ENCODE measurements at places on chromosomes 16 and 17.
A peak's percentile ranks its signal among the peaks of the same experiment; 100 is the strongest.

- DNase-seq: no peak
These were observed 99.7 kb downstream of the CMIP start for GRCh38 chr16:81544261-81544660.

- no peak for DNase-seq
These were observed 66.4 kb downstream of the NXN start for GRCh38 chr17:913207-913606.

- no peak for DNase-seq
These were observed 73.9 kb downstream of the AMFR start for GRCh38 chr16:56351481-56351880.

DNA sequence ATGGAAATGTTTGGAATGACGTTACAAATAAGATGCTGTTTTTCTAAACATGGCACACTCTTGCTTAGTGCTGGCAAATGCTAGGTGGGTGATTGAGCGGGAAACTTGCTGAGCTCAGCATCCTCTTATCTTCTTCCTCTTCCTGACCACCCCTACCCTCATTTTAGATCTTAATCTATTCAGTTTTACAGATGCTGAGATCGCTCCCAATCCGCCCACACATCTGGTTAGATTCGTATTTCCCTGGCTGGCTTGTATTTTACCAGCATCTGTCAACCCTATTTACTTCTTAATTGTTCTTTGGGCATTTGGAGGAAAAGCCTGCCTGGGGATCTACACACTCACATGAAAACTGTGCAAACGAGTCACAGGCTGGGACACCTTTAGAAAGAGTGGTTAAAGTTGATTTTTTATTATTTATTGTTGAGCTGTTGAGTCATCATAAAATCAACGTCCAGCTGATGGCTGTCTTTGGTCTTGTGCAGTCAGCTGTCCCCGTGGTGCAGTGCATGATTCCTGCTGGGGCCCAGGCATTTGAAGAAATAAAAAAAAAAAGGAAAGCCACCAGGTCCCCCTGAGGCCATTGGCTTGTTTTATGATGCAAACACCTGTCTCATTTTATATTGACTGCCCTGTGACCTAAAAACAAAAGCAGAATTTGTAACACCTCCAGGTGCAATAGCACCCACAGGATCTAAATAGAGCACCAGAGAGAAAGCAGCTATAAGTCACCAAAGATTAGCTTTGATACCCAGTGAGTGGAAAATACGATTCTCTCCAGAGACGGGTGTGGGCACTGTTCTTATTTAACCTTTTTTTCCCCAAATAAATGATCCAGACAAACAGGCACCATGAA is 258.6 kb downstream of the HS3ST3B1 start:
- DNase-seq: no peak

DNA sequence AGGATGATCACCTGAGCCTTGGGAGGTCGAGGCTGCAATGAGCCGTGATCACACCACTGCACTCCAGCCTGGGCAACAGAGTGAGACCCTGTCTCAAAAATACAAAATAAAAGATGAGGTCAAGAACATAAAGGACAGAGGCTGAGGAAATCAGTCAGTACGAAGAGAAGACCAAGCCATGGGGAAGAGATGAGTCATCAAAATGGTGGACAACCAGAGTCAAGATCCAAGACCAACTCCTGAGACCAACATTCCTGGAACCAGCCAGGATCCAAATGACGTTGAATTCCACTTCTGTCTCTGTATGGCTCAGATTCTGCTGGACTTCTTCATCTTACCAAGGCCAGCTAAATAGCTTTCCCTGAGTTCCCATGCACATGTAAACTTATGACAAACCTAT is 44.8 kb upstream of the NOG start:
- DNase-seq: no peak

GRCh38 chr17:31842195-31843069 is 16.6 kb downstream of the COPRS start:
- DNase-seq: peak; percentile 53

GRCh38 chr16:22424161-22424937 is 49.9 kb upstream of the CDR2 start:
- DNase-seq: no peak

DNA sequence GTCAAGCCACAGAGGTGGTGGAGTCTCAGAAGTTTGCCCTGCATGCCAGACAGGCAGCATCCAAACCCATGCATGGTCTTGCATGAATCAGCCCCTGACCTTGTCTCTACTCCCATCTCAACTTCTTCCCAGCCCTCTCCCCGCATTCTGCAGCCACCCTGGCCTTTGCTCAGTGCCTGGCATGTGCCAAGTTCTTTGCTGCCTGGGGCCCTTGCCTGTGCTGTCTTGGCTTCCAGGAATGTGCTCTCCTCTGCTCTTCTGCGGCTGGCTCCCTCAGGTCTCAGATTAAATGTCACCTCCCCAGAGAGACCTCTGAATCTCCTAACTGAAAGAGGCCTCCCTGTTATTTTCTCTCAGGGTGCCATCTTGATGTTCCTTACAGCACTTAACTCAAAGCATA is 17.6 kb downstream of the DRC3 start:
- DNase-seq: no peak

DNA sequence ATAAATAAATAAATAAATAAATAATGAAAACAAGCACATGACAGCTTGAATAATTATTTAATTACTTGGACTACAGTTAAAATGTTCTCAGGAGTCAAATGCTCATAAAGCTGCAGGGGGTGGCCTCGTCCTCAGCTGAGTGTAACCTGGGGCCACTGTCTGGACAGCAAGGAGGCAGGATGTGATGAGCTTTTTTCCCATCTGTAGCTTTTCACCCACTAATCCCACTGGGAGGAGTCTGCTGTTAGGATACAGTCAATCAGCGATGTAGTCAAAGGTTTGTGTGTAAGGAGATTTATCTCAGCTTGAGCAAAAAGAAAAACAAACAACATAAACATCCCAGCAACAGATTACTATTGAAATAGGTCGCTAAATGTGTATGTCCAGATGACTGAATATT is 22.5 kb downstream of the ZCCHC14 start:
- DNase-seq: no peak

- DNase-seq: no peak
These were observed at the start of gene CNTNAP4 for GRCh38 chr16:76276745-76277438. CNTNAP4 (plus strand) TSS chr16:76277401; CDS start chr16:76277663, 262 bp downstream.

GRCh38 chr16:67246756-67247191 is 507 bp downstream of the FHOD1 start:
- DNase-seq: no peak

- DNase-seq: no peak
These were observed 34.3 kb downstream of the PITPNC1 start for GRCh38 chr17:67411397-67411796.

DNA sequence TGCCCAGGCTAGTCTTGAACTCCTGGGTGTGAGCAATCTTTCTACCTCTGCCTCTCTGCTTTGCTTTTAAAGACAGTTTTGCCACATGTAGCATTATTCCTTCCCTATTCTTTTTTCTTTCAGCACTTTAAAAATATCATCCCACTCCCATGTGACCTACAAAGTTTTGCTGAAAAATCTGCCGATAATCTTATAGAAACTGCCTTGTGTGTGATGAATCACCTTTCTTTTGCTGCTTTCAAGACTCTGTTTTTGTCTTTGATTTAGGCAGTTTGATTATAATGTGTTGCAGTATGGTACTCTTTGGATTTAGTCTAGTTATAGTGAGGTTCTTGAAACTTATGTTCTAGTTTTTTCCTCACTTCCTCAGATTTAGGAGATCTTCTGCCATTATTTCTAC is 142.0 kb upstream of the KIF2B start:
- no peak for DNase-seq

GRCh38 chr16:3774156-3774767 is 56.9 kb upstream of the TRAP1 start:
- no peak for DNase-seq

GRCh38 chr16:15650698-15651171 is 690 bp downstream of the NDE1 start:
- peak; percentile 19 for DNase-seq

GRCh38 chr17:66506641-66507040 is 204.2 kb downstream of the PRKCA start:
- no peak for DNase-seq

GRCh38 chr16:30470170-30470512 is 2.4 kb upstream of the ITGAL start:
- DNase-seq: no peak

GRCh38 chr17:43591779-43592562 is 45.8 kb upstream of the ETV4 start:
- DNase-seq: peak; percentile 73

GRCh38 chr17:75873587-75874322 is 4.6 kb downstream of the TRIM47 start:
- DNase-seq: no peak

- peak; percentile 93 for DNase-seq
These were observed 9.2 kb upstream of the SERPINF1 start for GRCh38 chr17:1752425-1753262.

DNA sequence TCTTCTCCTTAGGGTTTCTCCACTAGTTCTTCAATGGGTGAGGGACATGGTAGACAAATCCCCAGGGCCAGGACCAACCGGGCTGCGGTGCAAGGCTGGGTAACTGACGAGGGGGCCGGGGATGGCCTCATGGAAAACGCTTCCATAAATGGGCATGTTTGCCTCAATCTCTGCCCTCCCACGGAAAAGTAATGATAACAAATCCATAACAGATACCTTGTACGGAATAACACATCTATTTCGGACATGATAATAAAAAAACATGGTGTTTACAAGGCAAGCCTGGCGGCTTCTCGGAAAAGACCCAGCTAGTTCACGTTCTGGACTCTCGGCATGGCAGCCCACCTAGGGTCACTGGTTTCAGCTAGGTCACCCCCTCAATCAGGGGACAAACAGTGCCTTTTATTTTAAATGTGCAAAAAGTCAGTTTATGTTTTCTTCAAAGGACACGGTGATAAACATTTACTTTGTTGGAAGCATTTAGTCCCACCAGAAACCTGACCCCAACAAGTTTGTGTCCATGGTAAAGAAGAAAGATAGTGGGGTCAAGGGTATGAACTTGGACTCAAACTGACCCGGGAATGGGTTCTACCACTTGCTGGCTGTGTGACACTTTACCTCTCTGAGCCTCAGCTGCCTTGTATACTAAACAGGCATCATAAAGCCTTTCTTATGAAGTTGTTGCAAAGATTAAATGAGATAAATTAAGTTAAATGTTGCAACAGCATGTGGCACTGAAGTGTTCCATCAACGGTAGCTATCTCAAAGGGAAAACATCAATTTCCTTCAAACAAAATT is 1.7 kb downstream of the MYH11 start:
- DNase-seq: no peak

GRCh38 chr17:31527606-31528005 is 136.1 kb downstream of the RAB11FIP4 start:
- DNase-seq: no peak

DNA sequence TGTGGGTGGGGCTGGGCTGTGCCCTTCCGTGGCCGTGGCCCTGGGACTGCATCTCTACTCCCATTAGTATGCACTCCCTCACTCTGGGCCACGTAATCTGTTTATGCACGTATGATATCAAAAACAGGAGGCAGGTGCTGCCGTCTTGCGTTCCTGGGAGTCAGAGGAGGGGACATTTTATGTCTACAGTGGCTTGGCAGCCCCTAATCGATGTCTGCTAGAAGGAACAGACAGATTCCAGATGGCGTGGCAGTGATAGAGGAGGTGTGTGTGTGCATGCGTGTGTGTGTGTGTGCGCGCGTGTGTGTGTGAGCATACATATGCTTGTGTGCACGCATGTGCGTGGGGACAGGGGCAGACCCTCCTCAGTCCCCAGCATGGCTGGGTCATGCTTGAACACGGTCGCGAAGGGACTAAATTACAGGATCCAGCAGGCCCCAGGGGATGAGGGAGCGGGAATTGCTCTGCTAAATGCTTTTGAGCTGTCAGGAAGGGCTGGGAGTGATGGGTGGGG is 44.7 kb downstream of the SREBF1 start:
- DNase-seq: no peak

DNA sequence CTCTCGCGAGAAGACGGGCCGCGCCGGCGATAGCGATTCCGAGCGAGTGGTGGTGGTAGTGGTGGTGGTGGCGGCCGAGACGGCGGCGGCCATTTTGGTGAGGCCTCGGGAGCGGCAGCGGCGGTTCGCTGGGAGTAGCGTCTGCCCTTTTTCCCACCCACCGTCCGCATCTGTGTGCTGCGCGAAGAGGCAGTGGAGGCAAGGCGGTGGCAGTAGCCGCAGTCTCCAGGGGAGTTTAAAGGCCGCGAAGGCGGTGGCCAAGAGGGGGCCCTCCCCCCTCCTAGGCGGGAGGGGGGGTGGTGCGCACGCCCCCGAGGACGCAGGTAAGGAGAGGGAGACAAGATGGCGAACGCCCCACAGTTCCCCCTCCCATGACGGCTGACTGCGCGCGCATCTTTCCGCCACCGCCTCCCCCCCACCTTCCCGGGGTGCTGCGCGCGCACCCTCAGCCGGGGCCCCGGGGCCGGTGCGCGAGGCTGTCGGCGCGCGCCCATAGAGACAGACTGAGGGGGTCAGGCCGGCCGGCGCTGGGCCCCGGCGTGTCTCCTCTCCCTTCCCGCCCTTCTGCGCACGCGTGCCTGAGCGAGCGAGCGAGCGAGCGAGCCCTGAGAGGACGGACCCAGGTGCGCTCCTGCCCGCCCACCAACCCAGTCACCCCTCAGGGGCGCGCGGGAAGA is 694 bp upstream of the SRCAP start:
- peak; percentile 92 for DNase-seq

DNA sequence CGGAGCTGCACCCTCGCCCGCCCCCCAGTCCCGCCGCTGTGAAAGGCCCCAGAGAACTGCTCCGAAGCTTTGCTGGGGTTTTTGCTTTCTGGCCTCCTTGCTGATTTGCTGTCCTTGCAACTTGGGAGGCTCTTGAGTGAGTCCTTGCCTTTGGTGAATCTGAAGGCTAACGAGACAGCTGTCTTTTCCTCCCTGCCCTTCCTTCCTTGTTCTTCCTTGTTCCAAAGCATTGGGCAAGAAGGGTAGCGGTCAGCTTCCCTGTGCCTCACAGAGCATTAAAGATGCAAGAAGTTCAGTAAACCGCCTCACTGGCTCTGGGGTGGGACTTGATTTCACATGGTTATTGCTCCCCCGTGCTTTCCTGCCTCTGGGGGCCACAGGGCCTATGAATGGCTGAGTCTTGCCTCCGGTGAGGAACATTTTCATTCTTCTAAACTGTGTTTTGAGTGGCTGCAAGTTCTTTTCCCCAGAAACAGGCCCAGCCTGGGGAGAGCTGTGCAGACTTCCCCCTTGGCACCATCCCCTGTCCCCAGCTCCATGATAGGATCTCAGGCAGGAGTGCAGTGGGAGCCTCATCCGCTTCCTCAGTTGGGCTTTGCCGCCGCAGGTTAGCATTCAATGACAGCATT is 1.4 kb downstream of the YPEL2 start:
- DNase-seq: no peak

DNA sequence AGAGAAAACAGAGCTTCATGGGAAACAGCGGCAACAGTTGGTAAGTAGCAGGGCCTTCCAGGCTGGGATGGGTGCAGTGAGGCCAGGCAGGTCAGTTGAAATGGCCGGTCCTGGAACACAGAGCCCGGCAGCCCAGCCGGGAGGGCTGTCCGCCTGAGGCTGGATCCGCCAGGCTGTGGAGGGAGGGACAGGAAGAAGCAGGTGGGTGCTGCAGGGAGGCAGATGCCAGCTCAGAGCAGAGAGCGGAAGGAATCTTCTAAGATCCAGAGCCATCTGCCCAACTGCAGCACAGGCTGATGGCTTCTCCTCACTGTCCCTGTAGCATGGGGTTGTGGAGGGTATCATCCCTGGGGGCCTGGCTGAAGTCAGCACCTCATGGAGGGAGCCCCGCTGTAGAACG is 599 bp downstream of the RNF112 start:
- no peak for DNase-seq

- no peak for DNase-seq
These were observed 16.6 kb downstream of the TXNDC11 start for GRCh38 chr16:11726008-11726407.
